ENCODE measurements at places on chromosomes 2 and 18.

GRCh38 chr2:240703417-240704341 lies 12.0 kb downstream of the AQP12A start:
- DNase-seq: no peak

DNA sequence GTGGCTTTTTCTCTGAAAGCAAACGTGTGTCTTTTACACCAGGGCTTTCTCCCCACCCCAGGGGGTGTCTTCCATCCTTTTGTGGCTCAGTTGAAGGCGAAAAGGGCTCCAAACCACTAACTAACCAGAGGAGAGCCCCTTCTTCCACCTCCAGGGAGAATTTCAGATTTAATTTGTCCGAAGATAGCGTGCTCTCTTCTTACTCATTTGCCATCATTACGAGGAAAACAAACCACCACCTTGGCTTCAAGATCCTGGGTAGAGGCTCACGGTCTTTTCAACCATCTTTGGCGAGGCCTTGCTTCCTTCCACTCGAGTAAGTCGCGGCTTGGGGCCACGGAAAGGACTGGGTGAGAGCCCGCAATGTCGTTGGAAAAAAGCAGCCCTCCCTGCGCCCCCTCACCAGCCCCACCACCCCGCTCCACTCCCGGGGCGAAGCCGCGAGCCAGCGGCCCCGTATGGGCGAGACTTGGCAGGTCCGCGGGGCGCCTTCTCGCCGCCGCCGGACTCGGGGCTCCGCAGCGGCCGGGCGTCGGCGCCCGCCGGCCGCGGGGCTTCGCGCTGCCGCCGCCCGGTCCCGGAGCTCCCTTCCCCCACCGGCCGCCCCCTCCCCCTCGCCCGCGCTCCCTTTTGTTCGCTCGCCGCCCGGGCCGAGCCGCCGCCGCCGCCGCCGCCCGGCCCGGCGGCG lies 1.7 kb upstream of the ZNF532 start:
- peak; percentile 29 for DNase-seq

DNA sequence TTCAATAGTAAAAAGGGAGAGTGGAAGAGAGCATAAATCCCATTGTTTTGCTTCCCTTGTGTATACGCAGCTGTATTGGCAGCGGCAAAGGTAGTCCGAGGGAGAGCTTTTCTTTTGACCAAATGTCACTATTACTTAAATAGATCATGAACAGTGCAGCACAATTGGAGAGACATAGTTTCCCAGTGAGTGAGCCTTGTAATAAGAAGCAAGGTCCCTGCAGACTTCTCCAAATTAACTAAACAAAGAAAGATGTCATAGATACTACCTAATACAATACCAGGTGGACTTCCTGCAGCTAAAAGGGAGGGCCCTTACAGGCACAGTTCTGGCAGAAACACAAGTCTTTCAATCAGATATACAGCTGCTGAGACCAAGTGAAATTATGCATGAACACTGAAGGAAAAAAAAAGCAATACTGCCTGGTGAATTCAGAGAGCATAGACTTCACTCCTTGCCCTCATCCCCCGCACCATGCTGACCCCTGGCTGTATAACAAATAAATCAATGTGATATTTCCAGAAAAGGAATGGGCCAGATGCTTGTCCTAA lies 404.7 kb upstream of the CDH2 start:
- no peak for DNase-seq

DNA sequence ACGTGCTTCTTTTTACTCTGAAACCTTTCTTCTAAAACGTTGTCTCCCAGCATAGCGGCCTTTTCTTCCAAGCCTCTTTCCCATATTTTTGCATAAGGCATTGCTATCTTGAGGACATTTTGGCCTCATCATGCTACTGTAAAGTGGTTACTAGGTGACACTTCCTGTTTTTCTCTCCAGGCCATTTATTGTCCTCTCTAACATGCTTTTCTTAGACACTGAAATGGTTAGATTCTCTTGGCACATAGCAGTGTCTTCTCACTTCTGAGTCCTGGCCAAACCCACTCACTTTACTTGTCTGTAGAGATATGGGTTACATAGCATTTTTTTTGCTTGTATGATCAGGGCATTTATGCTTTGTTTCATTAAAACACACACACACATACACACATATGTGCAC lies 50.1 kb upstream of the KCNH7 start:
- no peak for DNase-seq

DNA sequence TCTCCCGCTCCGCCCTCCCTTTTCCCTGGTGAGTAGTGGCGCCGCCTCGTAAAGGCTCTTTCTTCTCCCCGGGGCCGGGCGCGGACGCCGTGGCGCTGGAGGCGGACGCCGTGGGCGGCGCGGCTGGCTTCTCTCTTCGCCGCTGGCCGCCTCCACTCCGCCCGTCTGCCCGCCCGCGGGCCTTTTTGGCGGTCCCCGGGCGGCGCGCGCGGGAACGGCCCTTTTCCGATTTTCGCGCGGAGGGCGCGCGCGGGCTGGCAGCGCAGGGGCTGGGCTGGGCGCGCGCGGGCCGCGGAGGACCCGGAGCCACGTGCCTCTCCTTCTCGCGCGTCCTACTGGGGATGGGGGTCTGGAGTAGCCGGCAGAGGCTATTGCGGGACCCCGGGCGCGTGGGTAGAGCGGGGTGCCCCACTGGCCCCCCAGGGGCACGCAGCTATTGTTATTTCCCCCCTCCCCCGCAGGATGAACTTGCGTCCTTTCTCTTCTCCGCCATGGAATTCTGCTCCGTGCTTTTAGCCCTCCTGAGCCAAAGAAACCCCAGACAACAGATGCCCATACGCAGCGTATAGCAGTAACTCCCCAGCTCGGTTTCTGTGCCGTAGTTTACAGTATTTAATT lies 472 bp downstream of the SLC20A1 start:
- DNase-seq: no peak

- DNase-seq: peak; percentile 5
Observed at GRCh38 chr2:98569197-98569793, 39.0 kb downstream of the COA5 start.

All from HCEC 1CT (cell line).